ENCODE measurements at places on chromosomes 4 and X.

DNA sequence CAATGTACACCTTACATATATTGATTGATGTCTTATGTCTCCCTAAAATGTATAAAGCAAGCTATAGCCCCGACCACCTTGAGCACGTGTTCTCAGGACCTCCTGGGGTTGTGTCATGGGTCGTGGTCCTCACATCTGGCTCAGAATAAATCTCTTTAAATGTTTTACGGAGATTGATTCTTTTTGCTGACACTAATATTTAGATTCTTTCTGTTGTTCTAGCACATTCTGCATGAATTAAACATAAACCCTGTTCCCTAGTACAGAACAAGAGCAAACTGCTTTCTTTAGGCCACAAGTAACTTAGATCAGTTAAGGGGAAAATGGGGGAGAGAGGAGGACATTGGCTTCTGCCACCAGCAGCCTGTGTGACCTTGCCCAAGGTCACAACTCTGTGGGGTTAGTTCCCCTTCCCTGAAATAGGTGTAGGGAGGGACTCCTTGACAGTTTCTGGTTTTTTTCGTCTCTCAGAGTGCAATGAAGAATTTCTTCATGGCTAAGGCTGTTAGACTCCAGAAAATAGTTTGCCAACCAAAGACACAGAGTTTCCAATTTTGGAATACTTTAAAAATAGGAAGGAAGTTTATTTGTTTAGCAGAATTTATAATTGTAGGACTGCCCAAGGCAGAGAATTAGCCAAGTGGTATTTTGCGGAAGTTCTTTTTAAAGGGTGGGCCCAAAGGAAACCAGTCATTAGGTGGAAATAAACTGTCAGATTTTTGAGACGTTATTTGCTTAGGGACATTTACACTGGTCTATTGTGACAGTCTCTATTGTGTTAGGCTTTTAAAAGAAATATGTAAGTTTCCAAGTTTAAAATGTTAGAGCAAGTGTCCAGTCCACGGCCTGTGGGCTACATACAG, 29.4 kb downstream of the PTTG2 start:
- no peak for DNase-seq

DNA sequence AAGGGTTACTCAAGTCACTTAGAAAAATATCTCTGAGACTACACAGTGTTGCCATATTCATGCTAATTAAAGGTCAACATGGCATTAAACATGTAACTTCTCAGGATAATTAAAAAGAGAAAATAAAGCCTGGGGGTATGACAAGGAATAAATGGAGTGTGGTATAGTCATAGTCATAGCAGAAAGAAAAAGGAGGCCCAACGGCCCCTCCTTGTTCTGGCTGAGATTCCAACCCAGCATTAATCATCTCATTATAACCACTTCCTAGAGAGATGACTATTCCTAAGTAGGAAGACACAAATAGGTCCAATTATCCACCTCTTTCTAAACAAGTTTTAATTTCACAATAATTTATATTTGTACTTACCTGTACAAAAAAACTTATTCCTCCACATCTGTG, 778.4 kb upstream of the AADAT start:
- no peak for DNase-seq

DNA sequence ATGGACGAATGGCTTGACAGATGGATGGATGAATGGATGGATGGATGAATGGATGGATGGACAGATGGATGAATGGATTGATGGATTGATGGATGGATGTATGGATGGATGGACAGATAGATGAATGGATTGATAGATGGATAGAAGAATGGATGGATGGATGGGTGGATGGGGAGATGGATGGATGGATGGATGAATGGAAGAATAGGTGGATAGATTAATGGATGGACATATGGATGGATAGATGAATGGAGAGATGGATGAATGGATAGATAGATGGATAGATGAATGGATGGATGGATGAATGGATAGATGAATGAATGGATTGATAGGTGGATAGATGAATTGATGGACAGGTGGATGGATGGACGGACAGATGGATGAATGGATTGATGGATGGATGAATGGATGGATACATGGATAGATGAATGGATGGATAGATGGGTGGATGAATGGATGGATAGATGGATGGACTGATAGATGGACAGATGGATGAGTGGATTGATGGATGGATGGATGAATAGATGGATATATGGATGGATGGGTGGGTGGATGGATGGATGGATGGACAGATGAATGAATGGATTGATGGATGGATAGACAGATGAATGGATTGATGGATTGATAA, 33.9 kb downstream of the PSAPL1 start:
- no peak for DNase-seq

GRCh38 chrX:130111220-130112154, 1.2 kb upstream of the ELF4 start:
- DNase-seq: no peak

DNA sequence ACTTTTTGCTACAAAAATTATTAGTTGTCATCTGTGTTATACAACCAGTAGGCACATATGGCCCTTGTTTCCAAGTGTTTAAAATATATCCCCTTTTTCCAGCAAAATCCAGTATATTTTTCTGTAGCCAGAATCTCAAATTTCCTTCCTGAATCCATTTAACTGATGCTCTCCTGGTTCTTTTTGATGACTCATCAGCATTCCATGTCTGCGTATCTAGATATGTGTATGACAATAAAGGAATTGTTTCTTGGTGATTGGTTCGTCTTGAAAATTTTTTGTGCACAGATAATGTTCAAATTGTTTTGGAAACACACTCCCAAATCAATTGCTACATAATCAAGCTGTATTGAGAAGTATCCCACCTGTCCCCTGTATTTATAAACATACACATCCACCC, 98.3 kb downstream of the ITM2A start:
- peak; percentile 3 for DNase-seq

DNA sequence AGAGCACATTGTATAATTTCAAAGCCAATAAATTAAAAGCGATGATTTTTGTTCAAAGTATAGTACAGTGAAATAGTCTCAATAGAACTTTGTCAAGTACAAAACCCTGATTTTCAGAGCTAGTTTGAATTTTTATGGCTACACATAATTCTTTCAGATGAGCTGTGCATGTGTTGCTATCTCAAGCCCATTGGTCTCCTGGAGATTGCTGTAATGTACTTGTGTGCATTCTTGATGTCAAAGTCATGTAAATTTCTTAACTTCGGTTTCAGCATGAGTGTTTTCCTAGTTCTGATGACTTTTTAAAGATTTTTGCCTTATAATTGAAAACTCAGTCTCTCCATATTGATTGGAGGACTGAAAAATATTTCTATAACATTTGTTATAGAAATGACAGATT, 200.8 kb downstream of the CEP135 start:
- peak; percentile 71 for DNase-seq

DNA sequence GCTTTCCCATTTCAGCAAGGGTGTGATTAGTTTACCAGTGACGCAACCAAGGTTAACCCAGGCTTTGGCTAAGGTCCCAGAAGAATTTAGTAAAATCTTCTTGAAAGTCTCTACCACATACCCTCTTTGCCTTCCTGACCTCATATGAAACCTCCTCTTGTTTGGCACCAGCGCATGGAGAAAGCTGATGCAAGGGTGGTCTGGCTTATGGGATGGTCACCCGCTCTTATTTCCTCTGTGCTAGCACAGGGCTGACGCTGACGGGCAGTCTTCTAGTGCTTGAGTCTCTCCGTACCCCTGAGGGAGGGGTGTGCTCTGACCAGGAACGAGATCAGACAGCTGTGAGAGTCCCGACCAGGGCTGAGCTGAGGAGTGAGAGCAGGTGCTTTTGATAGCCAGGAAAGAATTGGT, 137.6 kb downstream of the TENM3 start:
- no peak for DNase-seq

DNA sequence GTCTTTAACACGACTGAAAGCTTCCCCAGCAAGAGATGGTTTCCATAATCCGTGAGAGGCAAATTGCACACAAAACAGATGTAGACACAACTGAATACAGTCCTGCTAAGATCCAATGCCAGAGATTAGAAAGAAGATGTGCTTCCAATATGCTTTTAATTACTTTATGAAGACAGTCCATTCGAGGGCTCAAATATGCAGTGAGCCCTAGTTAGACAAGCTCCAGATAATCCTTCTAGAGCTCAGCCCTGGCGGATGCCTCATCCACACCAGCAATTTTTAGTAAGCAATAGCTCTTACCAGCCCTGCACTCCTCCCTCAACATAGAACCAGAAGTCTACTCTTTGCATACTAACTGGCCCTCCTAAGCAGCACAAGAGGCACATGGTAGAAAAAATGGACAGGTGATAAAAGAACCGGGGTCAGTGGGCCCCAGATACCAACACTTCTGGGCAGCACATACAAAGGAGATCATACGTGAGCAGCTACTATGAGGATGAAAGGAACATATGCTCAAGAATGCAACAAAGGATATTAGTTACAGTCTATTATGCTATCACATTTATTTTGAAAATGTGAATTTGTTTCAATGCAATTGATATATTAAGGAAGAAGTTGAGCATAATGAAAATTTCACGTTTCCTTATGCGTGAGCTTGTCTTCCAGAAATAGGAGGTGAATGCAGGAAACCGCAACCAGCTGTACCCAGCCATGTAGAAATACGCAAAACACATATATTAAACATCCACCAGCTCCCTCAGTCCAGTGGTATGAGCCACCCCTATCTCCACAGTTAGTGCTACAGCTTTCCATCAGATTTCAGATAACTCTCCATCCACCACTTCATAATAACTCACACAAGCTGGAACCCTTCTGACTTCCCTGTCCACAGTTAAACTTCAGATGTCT, 34.3 kb downstream of the GPC4 start:
- DNase-seq: no peak
